Breast epithelium (tissue), 4 donors: ENCODE measurements at places on chromosomes 6 and 20. TPM values are rescaled to one million over a fixed set of nuclear protein-coding genes. Genes with fewer than 3 reads are reported as not detected.
A peak's percentile ranks its signal among the peaks of the same experiment; 100 is the strongest.

HCK gene
- 16.0 TPM for total RNA-seq

- H3K4me3 ChIP-seq: no peak overlapping the region
- no peaks in the 10 kb centered on the region for H3K27me3 ChIP-seq
- no peak for DNase-seq
- H3K36me3 ChIP-seq: no peaks in the 10 kb centered on the region
Observed at GRCh38 chr6:56864171-56864616, 90.7 kb upstream of the BEND6 start.

TFAP2C gene
- 66.9 TPM for total RNA-seq

ZNF292 gene
- total RNA-seq: 56.7 TPM

AGER gene
- total RNA-seq: 2.6 TPM

NAPB gene
- 20.1 TPM for total RNA-seq

CGAS gene
- total RNA-seq: 3.7 TPM

XKR7 gene
- total RNA-seq: not detected

C2 gene
- 54.2 TPM for total RNA-seq

- H3K4me1 ChIP-seq: no peaks in the 10 kb centered on the region
- DNase-seq: no peak
- no peaks in the 10 kb centered on the region for H3K36me3 ChIP-seq
- no peaks in the 10 kb centered on the region for H3K27me3 ChIP-seq
- peak overlapping the region; percentile 70 for H3K27ac ChIP-seq
Observed at GRCh38 chr6:137968901-137969300, 101.8 kb downstream of the TNFAIP3 start.

- no peak overlapping the region for H3K4me3 ChIP-seq
- no peaks in the 10 kb centered on the region for H3K27me3 ChIP-seq
- no peaks in the 10 kb centered on the region for H3K4me1 ChIP-seq
- H3K27ac ChIP-seq: no peak overlapping the region
Observed at GRCh38 chr20:61912665-61913422, 152.8 kb downstream of the TAF4 start.

DNA sequence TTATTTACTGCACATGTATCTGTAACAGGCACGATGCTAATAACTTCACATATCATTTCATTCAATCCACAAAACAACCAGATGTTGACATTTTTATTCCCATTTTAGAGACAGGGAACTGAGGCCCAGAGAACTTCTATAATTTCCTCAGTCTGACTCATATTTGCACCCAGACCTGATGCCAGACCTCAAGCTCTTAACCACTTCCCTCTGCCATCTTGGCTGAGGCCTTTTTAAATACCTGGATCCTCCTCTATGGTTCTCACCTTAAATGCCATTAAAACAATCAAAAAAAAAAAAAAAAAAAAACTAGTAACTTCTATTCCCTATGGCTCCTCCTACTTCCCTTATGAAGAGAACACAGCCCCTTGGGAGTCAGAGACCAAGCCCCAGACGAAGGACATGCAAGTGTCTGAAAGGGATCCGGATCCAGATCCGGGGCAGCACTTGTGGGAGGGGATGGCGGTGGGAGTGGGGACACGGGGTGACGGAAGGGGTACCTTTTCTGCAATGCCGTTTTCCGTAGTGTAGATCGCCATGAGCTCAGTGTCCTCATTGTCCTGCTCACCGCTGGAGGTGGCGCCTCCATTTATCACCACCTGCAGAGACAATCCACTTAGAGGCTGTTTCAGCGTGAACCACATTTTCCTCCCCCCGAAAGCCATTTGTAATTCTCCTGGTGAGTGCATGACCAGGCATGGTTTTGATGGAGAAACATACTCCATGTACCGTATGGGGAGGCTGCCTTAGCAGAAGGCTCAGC, 88.7 kb downstream of the SLC23A2 start:
- no peaks in the 10 kb centered on the region for H3K36me3 ChIP-seq
- no peaks in the 10 kb centered on the region for H3K27me3 ChIP-seq
- H3K4me1 ChIP-seq: no peaks in the 10 kb centered on the region
- no peak overlapping the region for H3K27ac ChIP-seq

DNA sequence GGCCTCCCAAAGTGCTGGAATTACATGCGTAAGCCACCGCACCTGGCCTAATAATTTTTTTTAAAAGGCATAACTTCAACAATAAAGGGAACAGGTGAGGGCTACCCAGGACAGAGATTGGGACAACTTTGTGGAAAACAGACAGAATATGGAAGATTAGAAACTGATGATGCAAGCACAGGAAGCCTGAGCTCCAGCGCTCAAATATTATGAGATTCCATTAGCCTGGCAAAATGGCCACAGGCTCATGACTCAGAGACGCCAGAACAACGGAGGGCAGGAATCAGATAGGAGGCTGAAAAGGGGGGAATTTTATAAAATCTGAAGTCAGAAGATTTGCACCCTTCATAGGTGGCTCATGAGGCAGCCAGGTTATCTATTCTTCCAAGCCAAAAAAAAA, 103.1 kb upstream of the MRPS10 start:
- H3K36me3 ChIP-seq: no peaks in the 10 kb centered on the region
- no peak overlapping the region for H3K4me3 ChIP-seq
- H3K4me1 ChIP-seq: no peaks in the 10 kb centered on the region

C20orf144 gene
- 0.16 TPM for total RNA-seq

DNA sequence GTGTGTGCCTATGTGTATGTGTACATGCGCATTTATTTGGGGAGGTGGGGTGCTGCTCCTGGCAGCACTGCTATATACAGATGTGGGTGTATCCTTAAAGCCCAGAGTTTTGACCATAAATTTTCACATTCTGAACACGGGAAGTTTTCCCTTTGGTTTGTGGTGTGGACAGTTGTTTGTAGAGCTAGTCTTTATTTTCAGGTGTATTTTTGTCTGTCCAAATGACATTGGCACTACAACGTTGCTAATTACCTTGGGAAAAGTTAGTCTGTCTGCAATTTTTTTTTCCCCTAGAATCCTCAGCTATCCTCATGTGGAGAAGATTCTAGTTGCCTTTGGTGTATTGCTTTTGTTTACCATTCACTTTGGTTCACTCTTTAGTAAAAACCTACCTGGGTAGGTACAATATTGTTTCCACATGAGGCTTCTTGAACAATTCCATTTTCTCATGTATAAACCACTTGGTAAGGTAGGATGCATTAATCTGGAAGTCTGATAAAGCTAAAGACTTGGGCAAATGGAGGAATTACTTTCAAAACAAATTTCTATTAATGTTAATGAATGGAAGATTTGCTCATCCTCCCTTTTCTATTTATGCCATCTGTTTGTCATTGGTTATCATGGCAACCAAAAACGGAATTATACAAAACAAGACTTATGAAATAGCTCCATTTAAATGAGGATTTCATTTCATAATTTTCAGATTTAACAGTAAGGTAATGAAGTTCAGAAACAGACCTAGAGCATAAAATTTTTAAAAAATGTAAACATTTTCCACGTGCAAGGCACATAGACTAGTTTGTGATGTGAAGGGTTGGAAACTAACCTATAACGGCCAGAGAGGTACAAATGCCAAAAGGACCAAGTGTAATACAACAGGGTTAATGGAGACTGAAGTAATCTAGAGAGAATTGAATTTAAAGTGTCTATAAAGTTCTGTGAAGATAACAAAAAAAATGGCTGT, 3.9 kb downstream of the CCN2 start:
- H3K4me3 ChIP-seq: peak overlapping the region; percentile 2
- peak overlapping the region; percentile 26 for H3K27ac ChIP-seq
- H3K4me1 ChIP-seq: no peaks in the 10 kb centered on the region
- H3K36me3 ChIP-seq: no peaks in the 10 kb centered on the region

DNA sequence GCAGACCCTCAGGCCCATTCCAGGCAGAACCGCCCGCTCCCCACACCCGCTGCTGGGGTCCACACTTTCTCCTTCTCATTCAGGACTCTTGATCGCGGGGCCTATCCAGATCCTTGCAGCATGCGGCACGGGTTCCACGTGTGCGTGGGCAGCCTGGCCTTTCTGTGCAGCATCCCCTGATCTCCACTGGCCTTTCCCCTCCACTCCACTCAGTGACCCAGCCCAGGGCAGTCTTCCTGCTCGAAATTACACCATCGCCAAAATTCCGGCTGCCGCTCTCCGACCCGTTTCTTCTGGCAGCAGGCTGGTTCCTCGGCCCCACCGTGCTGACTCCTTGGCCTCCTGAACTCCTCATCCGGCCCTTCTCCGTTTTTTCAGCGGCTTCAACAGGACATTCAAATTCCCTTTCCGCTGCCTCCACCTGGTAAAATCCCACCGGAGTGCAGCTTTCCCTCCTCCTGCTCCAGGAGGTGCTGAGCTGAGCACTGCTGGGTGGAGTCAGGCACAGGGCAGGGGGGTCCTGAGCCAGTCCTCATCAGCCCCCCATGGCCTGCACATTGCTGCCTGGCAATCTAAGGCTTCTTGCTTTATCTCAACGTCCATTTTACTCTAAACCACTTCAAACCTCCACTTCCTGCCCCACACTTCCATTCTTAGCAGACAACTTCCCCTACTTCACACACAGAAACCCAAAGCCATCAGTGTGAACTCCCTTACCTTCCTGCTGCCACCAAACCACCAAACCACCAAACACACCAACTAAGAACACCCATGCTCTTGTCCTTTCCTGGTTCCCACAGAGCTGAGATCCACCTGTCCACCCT, 9.0 kb downstream of the SFT2D1 start:
- no peak overlapping the region for H3K27ac ChIP-seq
- no peak for DNase-seq
- peak overlapping the region; percentile 26 for H3K4me3 ChIP-seq
- H3K36me3 ChIP-seq: no peaks in the 10 kb centered on the region
- H3K4me1 ChIP-seq: no peaks in the 10 kb centered on the region

GRCh38 chr6:113645576-113645970, 211.6 kb upstream of the MARCKS start:
- DNase-seq: no peak
- peak overlapping the region; percentile 55 for H3K27ac ChIP-seq
- H3K4me1 ChIP-seq: no peaks in the 10 kb centered on the region

- no peak overlapping the region for H3K4me3 ChIP-seq
- H3K27me3 ChIP-seq: no peaks in the 10 kb centered on the region
- H3K36me3 ChIP-seq: no peaks in the 10 kb centered on the region
- H3K4me1 ChIP-seq: peaks cover 4% of the 10 kb centered on the region
- DNase-seq: no peak
Observed at GRCh38 chr6:39924283-39924682, 10.0 kb downstream of the MOCS1 start.

DNA sequence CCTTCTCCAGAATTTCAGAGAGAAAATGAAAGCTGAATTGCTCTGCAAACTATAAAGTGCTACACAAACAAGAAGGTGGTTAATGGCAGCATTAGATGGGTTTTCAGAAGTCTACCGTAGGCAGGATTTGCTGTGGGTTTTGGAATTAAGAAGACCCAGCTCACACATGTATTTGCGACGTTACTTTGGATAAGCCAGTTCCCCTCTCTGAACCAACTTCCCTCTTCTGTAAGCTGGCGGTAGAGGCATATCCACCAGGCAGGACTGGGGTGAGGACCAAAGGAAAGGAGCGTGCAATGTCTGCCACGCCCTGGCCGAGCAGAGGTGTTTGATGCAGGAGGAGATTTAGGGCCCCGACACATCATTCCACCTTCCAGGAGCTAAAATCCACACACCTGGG, 6.9 kb downstream of the RSPO4 start:
- H3K4me1 ChIP-seq: no peaks in the 10 kb centered on the region
- DNase-seq: no peak
- no peak overlapping the region for H3K4me3 ChIP-seq
- H3K27me3 ChIP-seq: no peaks in the 10 kb centered on the region
- no peaks in the 10 kb centered on the region for H3K36me3 ChIP-seq

- DNase-seq: no peak
- no peaks in the 10 kb centered on the region for H3K27me3 ChIP-seq
- no peak overlapping the region for H3K27ac ChIP-seq
- H3K4me1 ChIP-seq: no peaks in the 10 kb centered on the region
- H3K4me3 ChIP-seq: no peak overlapping the region
- H3K36me3 ChIP-seq: no peaks in the 10 kb centered on the region
Observed at GRCh38 chr6:107718341-107718740, 105.8 kb downstream of the SCML4 start.

PNPLA1 gene
- total RNA-seq: not detected

GNMT gene
- total RNA-seq: 5.9 TPM

DNA sequence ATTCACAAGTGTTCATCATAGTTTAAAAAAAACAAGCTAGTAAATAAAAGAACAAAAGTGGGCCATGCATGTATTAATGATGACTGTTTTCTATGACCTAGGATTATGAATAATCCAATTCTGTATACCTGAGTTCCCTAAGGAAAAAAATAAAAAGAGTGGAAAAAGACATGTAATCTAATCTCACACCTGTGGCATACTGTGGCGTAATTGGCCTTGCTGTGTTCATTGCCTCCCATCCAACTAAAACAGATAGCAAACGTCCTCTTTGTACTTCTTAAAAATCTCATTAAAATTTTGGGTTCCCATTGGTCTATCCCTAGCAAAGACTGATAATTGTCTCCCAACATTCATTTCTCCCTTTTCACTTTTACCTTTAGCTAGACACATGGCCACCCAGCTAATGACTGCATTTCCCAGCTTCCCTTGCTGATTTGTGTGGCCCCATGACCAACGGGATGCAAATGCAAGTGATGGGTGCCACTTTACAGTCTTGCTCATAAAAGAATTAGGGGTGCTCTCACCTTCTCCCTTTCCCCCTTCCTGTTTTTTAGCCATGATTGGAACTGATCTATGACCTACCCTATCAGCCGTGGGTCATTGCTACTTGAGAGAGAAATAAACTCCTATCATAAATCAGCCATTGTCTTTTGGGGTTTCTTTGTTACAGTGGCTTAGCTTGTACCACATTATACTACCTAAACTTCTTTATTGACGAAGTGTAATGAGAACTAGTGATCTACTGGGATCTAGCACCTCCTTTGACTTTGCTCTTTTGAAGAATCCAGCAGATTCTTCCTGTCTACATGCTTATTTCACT, 32.0 kb upstream of the TBC1D22B start:
- no peak overlapping the region for H3K27ac ChIP-seq
- no peaks in the 10 kb centered on the region for H3K4me1 ChIP-seq
- DNase-seq: no peak
- no peak overlapping the region for H3K4me3 ChIP-seq
- no peaks in the 10 kb centered on the region for H3K36me3 ChIP-seq
- H3K27me3 ChIP-seq: no peaks in the 10 kb centered on the region

DNA sequence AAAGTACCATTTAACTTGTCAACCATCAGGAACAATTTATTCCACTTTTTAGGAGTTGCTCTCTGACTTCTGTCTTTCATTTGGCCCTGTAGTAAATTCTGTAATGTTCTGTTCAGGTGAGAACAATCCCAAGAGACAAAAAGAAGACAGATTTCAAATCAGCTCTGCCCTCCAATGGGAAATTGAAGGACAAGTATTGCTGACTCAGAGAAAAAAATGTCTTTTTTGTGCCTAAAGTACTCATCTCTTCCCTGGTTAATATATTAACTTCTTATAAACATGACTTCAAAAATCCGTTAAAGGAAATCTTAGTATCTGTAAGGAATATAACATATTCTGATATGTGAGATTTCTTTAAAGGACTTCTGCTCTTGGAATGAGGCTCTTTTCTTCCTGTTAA, 38.6 kb upstream of the SCGN start:
- H3K4me1 ChIP-seq: no peaks in the 10 kb centered on the region
- no peaks in the 10 kb centered on the region for H3K27me3 ChIP-seq
- H3K36me3 ChIP-seq: no peaks in the 10 kb centered on the region
- no peak for DNase-seq
- H3K4me3 ChIP-seq: no peak overlapping the region

CHRNA4 gene
- total RNA-seq: not detected

OPN5 gene
- not detected for total RNA-seq

OOEP gene
- total RNA-seq: not detected
